Activated naive CD8-positive, alpha-beta T cell treated with anti-CD3 and anti-CD28 coated beads, Interleukin-2, amount 50 U/mL, for 24 hours (primary cell): ENCODE measurements at places on chromosomes 3 and 15.

DNA sequence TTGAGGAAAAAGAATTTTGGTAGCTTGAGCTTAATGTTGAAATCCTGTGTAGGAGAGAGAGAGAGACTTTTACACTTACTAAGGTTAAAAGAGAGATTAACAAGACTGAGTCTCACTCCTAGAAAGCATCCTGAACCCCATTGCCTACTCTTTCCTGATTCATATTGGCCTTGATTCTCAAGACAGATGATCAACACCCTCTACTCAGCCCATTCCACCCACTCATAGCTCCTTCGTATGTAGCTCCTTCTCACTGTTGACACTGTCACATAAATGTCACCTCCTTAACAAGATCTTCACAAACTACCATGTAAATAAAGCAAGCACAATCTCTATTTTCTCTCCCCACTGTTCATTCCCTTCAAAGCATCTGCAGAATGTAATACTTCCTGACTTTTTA, 574.6 kb upstream of the LMCD1 start:
- DNase-seq, result no peak

GRCh38 chr3:79167651-79168416, 600.0 kb downstream of the ROBO1 start:
- DNase-seq, result no peak

DNA sequence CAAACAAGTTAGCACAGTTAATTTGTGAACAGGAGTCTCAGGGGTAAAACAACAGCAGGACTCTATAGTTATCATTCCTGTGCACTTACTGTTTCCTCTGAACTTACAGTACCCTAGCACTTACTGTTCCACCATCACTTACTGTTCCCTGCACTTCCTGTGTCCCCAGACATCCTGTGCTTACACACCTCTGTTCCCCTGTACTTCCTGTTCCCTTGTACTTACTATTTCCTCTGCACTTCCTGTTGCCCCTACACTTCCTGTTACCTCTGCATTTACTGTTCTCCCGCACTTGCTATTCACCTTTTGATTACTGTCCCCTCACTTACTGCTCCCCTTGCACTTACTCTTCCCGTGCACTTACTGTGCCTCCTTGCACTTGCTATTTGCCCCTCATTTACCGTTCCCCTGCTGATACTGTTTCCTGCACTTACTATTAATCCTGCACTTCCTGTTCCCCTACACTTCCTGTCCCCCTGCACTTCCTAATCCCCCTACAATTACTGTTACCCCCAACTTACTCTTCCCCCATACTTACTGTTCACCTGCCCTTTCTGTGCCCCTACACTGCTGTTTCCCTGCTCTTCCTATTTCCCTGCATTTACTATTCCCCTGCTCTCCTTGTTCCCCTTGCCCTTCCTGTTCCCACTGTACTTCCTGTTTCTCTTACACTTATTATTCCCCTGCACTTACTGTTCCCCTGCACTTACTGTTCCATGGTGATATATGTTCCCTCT, 30.3 kb downstream of the TPRA1 start:
- DNase-seq, result no peak

DNA sequence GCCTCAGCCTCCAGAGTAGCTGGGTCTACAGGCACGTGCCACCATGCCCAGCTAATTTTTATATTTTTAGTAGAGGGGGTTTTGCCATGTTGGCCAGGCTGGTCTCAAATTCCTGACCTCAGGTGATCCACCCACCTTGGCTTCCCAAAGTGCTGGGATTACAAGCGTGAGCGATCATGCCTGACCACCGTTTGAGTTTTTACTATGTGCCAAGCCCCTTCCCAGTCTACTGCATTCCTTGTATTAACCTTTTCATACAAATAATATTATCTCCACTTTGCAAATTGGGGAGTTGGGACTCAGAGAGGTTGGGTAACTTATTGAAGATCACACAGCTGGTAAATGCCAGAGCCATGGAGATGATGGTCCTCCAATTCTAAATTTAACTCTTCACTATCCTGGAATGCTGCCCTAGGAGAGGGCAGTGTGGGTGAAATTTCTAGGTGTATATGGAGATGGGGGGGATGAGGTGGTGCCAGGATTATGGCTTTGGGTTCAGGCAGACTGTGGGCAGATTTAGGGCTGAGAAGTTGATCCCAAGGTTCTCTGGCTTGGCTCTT, 1.0 kb upstream of the PXK start:
- no peak for DNase-seq

DNA sequence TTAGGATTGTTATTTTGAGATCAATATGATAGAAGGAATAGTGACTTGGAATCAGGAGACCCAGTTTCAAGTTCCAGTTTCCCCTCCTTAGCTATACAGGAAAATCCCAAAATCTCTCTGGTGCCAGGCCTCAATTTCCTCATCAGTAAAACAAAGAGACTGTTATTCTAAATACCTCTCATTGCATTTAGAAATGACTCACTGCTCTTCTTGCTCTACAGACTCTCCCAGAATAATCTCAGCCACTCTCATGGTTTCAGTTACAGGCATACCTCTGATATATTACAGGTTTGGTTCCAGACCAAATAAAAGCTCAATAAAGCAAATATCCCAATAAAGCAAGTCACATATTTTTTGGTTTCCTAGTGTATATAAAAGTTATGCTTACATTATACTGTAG, 28.3 kb downstream of the IMPG2 start:
- no peak for DNase-seq
